ENCODE measurements at places on chromosomes 2 and 18.
A peak's percentile ranks its signal among the peaks of the same experiment; 100 is the strongest.

DNA sequence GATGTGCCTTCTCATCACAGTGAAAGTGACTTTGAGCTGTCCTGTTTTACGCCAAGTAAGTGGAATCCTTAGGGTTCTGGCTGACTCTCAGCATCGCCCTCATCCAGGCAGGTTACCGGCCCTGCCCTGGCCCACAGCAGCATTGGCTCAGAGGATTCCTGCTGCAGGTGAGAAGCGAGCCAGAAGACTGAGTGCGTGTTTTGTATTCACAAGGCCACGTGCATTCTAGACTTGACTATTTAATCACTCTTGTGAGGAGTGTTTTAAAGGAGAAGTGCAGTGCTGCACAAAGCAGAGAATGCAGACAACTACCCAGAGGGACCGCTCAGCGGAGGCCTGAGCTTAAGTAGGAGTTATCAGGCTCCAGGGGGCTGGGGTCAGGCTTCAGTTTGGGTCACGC is 48.3 kb downstream of the LAMA3 start:
- DNase-seq = no peak

GRCh38 chr18:35063875-35064690 is 22.9 kb downstream of the MAPRE2 start:
- DNase-seq = no peak

- no peak for DNase-seq
Measured at GRCh38 chr2:7752291-7752690, 835.1 kb downstream of the RNF144A start.

DNA sequence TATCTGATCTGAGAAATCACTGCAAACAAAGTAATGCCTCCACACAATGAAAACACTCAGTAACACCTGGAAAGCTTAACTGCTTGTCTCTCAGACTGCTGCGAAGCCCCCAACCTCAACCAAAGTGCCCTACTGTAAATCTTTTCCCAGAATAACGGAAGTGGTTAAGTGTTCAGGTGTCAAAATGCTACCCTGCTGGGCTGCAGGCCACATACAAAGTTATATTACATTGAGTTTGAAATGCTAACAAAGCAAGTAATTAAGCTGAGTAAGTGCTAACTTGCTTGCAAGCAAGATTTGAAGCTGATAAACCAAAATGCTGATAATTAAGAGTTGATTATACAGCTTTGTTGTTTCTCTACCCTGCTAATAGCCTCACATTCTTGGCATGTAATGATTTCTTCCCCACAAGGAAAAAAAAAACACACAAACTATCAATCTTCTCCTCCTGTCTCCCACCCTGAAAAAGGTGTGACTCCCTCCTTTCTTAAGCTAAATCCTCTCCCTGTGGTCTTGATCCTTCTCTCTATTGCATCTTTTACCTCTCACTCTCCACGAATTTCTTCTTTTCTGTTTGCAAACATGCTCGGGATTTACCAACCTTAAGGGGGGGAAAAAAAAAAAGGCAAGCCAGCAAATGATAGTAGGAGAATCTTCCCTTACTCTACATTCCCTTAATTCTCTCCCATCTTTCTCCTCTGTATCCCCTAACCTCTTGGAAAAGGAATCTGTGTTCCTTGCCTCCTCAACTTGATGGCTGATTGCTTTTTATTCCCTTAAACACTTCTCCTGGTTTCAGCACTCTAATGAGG is 266.8 kb upstream of the SIX3 start:
- DNase-seq = peak; percentile 39

GRCh38 chr18:3721771-3722648 is 272.0 kb downstream of the TGIF1 start:
- peak; percentile 37 for DNase-seq

DNA sequence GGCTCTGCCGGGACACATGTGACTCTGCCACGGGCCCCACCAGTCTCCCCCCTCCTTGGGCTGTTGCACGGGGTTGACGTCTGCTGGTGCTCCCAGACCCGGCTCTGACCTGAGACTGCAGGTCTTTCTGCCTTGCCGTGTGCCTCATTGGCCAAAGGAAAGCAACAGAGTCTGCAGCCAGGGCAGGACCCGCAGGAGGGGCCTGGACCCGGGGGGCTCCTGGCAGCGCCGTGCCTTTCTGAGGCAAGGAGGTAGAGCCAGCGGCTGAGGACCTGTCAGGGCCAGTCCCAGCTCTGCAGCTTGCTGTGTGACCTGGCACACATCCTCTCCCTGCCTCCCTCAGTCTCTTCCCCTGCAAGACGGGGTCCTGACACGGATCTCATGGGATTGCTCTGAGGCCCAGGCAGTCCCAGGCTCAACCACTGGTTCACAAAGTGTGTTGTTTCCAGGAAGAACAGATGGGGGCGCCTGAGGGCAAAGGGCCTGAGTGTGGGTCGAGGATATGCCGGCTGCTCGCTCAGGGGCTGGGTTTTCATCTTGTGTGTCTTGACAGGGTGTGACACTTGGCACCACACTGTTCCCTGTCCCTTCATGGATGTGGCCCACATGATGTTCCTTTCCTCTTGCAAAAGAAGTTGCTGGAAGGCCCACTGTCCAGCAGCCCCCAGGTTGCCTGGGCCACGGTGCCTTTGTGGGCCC is 9.0 kb downstream of the CAPN10 start:
- no peak for DNase-seq

DNA sequence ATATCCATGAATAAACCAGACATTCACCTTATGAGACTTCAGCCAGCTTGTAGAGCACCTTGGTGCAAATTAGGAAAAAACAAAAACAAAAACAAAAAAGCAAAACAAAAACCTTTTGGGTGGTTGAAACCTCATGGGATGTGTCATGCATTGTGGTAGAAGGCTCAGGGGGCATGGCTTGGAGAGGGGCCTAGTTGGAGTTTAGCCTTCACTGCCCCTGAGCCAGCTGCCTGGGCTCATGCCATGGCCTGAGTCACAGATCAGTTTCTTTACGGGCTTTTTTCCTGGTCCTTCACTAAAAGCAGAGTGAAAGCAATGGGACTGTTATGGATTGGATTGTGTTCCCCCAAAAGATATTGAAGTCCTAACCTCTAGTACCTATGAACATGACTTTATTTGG is 22.0 kb upstream of the DAPL1 start:
- DNase-seq = no peak

DNA sequence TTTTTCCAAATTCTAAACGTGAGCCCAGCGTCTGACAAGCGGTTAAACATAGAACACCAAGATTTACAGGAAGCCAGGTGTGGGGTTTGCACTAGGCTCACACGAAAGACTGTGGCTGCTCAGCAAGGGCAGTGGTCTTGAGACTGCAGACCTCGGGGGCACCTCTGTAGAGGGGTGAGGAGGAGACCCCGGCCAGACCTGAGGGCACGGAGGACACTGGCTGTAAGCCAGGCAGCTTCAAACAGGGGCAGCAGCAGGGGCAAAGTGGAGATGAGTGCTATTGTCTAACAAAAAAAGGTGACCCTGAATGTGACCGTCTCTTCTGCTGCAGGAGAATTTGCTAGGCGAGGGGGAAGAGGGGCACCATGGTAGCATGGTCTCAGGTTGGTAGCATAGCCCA is 140.3 kb downstream of the CYP26B1 start:
- DNase-seq = no peak

DNA sequence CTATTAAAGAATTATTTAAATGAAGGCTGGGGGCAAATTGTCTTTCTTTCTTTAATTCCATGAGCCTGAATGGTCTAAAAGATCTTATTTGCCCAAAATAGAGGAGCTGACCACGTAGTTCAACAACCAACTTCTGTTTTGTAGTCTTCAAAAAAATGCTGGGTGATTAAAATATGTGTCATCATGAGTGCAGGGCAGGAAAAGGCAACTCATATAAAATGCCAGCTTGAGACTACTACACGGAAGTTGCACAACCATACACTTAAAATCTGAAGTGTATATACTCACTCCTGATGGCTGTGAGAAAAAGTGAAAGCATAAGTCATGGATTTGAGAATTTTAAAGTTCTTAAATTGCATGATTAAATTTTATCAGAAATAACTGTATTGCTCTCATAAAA is 210.9 kb downstream of the DYM start:
- no peak for DNase-seq

GRCh38 chr2:111235192-111236015 is 114.7 kb downstream of the BCL2L11 start:
- DNase-seq = no peak

- DNase-seq = no peak
Measured at GRCh38 chr18:59537579-59537978, 159.6 kb downstream of the CCBE1 start.

GRCh38 chr2:192072261-192072660 is 122.5 kb downstream of the TMEFF2 start:
- DNase-seq = no peak

- DNase-seq = no peak
Measured at GRCh38 chr2:37318401-37318800, 6.2 kb downstream of the PRKD3 start.

DNA sequence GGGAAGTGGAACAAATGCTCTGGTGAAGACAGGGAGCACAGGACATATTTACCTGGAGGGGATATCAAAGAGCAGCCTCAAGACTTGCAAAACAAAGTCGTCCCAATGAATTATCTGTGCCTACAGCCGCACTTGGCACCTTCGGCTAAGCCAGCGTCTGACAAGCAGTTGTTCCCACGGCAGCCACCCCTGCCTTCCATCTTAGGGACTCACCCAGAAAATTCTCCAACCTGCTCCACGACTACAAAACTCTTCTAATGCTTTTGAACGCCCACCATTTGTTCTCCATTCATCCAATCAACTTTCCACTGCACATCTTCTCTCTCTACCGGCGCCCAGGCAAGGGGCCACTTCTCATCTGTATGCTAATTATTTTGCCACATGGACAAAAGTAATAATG is 7.0 kb downstream of the MYT1L start:
- no peak for DNase-seq

DNA sequence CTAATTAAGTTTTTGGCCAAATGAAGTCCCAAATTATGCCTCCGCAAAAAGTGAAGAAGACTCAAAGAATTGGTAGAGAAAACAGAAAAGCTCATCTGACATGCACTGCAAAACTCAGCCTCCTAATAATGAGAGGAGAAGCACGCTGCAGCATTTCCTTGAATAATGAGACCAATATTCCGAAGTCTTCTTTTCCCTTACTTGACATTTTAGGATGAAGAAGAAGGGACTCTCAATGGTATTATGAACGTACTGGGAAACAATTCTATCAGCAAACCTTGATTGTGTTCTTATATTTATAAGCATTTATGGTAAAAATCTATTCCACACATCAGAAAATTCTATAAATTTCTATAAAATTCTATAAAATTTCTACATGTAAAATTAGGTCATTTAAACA is 733.9 kb upstream of the ACVR2A start:
- DNase-seq = no peak

GRCh38 chr18:45106331-45106774 is 425.7 kb downstream of the SETBP1 start:
- no peak for DNase-seq

DNA sequence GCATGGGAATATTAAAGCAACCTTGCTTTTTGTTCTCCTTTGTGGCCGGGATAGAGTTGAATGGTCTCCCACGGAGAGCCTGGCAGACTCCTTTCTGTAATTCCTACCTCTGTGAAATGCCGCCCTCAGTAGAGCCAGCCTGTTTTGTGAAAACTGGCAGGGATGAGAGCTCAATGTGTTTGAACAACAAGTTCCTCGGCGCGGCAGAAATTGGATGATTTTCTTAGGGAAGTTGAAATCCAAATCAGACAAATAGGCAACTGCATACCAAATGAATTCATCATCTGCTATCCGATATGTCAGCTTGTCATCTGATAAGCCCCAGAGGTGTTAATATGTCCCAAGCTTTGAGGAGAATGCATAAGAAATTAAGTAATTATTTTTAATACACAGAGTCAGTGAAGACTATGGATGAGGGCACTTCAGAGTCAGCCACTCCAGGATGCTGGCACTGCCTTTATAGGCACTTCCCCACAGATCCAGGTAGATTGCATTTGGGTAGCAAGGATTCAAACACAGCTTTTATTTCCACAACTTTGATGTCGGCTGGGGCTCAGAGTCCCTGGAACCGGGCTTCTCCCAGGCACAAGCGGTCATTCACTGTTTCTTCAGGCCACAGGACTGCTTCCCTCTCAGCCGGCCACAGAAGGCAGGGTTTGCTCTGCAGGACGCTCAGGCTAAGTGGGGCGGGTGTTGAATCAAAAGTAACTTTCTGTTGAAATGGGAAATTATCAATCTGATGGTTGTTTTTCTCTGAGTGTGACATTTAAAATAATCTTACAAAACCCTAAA is 82.8 kb upstream of the REV1 start:
- DNase-seq = no peak

DNA sequence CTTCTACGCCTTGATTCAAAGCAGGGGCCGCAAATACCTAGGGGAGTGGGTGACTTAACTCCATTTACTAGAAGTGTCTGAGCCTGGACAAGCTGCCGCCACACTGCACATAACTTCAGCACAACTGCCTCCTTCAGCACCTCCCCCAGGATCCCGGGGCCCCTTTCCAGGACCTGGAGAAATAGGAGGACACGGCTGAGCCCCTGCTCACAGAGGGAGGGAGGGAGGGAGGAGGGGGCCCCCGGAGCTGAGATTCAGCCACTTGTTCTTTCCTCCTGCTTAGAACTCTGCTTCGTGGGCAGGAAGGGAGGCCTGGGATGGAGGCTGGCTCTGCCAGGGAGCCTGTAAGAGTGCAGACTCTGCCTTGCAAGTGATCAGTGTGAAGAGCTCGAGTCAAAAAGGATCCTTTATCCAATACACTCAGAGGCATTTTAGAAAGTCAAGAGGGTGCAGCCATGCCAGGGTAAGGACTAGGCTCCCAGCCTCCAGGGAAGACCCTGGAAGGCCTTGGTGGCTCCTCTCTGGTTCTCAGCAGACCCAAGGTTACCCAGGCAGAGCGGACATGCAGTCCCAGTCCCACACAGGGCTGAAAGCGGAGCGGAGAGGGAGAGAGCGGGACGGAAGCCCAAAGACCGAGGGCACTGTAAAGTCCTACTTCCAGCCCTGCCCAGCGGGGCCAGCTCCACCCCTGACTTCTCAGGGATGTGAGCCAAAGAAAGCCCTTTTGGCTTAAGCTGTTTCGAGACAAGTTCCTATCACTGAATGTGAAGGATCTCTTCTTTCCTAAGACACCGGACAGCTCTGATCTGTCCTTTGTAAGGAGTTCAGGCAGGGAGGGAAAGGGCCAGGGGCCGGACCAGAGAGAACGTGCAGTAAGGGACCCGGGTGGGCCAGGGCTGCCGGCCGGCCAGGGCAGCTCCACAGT is 8.6 kb upstream of the ARMC9 start:
- DNase-seq = no peak

DNA sequence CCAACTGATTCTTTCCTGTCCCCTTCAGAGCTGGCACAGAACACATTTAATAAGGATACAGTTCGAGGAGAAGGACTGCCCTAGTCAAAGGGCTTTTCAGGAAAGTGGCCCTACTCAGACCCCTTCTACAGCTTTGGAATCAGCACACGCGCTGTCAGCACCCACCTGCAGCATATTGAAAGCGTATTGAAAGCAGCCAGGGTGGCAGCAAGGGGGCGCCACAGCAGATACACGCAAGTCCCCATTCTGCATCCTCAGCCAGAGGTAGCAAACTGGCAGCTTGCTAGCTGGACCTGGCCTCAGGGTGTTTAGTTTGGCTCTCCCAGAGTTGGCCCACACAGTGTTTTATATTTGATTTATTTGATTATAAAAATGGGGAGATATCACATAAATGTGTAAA is 101.0 kb upstream of the NT5C1B start:
- no peak for DNase-seq
